ENCODE measurements at places on chromosomes 7 and 10.

- DNase-seq, result no peak
These were observed 96.1 kb downstream of the TNS3 start for GRCh38 chr7:47485640-47486435.

GRCh38 chr7:114822844-114823243 is 99.0 kb upstream of the MDFIC start:
- DNase-seq, result no peak

- no peak for DNase-seq
These were observed 842 bp upstream of the SKIDA1 start for GRCh38 chr10:21526188-21526859.

DNA sequence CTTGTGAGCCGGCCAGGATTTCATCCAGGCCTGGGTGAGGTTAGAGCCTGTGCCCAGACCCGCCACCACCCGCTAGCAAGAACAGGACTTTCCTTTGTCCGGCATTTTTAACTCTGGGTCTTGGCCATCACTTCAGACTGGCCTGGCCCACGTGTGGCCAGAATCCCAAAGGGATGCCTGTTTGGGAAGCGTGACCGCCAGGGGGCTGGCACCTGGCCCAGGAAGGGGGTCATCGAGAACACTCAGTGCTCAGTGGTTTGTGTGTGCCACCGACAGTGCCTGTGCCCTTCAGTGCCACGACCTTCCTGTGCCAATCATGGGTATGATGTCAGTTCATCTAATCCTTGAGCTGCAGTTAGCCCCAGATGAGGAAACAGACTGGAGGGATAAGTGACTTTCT is 85.0 kb downstream of the ZMIZ1 start:
- DNase-seq, result no peak

GRCh38 chr7:129435414-129435829 is 1.2 kb downstream of the STRIP2 start:
- DNase-seq, result no peak
